ENCODE measurements at places on chromosomes 4 and X.

DNA sequence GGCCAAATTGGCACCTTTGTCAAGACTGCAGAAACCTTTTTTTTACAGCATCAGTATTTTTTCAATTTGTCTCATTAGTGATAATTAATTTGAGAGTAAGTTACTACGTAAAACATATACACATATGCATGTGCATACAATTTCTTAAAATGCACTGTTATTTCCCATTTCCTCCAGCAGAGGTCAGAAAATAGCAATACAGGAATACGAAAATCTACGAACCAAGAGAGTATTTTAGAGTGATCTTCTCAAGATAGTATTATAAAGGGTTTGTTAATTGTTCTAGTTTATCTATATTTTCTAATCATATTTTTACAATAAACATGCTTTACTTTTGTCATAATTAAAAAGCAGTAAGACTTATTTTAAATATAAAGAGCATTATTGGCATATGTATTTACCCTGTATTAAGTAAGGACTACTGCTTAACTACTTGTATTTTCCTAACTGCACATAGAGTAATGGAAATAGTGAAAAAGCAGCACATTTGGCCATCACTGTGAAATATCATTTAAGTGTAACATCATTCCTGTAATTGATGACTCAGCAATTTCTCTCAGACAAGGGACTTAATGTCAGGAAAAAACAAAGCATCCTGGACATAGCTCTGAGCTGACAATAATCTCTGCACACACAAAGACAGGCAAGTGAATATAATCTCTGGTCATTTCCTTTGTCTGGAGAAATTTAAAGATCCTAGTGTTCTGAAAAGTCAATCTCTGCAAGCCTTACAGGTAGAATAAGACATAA lies 45.6 kb downstream of the MAOB start:
- DNase-seq = peak; percentile 15

GRCh38 chr4:176343286-176343685 lies 23.5 kb downstream of the SPCS3 start:
- no peak for DNase-seq

DNA sequence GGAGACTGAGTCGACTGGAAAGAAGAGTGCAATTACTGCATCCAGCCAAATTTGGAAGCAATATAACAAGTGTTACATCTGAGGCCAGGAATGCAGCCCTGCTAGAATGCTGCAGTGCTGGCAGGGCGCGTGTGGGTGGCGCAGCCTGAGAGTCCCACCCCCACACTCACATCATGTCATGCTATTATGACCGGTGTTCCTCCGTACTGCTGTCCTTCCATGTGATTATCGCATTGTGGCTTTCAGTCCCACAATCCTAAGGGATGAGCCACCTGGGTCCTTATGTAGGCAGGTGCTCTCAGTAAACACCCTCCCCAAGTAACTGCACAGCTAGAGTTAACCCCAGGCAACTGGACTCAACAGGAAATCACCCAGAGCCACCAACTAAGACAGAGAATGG lies 122.6 kb upstream of the CPEB2 start:
- no peak for DNase-seq

- DNase-seq = peak; percentile 42
These were observed 71.0 kb downstream of the USP46 start for GRCh38 chr4:52588097-52588496.

DNA sequence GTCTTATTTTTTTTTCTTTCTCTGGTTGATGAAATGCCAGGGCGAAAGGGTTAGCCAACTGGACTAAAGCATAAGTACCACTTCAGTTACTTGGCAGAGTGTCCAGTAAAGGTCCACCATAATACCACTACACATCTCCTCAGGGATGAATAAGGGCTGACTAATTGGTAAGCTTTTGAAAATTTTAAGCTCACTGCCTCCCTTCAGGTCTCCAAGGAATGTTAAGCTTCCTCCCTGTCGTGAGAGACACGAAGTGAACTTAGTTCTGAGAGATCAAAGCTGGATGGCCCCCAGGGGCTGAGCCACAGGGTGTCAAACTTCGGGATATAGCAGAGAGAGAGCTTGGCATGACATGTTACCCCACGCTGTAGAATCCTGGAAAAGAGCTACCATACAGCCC lies 111.4 kb downstream of the VSIG4 start:
- DNase-seq = no peak

GRCh38 chrX:129798888-129799287 lies 19.1 kb downstream of the SASH3 start:
- no peak for DNase-seq

DNA sequence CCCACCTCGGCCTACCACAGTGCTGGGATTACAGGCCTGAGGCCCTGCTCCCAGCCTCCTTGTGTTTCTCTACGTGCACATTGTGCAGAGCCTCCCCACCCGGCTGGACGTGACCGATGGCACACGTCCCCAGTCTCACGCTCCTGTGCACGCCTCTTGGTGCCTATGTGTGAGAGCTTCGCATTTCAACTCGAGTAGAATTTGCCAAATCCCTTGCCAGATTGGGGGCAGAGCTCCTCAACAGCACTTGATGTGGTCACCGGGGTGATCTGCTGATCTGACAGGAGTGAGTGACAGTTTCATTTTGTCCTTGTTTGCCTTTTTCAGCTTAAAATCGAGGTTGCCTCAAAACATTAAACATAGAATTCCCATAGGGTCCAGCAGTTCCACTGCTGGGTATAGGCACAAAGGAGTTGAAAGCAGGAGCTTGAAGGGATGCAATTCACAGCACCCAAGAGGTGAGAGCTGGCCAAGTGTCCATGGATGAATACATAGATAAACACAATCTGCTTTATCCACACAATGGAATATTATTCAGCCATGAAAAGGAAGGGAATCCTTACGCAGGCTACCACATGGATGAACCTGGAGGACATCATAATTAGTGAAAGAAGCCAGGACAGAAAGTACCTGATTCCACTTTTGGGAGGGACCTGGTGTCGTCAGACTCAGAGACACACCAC lies 17.6 kb downstream of the TMEM187 start:
- no peak for DNase-seq

DNA sequence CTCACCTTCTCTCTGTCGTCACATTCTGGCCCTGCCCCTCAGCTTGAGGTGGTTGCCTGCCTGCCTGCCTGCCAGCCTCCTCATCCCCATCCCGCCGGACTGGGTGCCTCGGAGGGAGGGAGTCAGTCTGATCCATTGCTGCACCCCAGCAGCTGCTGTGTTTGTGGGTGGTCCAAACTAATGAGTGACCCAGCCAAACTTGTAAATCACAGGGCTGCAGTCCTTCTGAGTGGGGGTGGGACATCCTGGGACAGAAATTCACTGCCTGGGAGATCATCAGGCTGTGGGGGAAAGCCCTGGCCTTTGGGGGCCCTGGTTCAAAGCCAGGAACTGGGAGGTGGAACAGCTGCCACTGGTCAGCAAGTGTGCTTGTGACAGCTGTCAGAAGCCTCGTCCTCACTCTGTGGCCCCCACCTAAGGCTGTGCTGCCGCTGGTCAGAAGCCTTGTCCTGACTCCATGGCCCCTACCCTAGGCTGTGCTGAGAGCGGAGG lies 5.6 kb downstream of the GPR78 start:
- no peak for DNase-seq

- no peak for DNase-seq
These were observed 335.9 kb upstream of the AR start for GRCh38 chrX:67207912-67208311.

GRCh38 chr4:26459054-26459755 lies 31.1 kb downstream of the CCKAR start:
- peak; percentile 76 for DNase-seq

GRCh38 chrX:46294234-46294633 lies 251.0 kb downstream of the ZNF674 start:
- DNase-seq = peak; percentile 33

- no peak for DNase-seq
These were observed 1270.5 kb downstream of the ARAP2 start for GRCh38 chr4:34973650-34974312.

DNA sequence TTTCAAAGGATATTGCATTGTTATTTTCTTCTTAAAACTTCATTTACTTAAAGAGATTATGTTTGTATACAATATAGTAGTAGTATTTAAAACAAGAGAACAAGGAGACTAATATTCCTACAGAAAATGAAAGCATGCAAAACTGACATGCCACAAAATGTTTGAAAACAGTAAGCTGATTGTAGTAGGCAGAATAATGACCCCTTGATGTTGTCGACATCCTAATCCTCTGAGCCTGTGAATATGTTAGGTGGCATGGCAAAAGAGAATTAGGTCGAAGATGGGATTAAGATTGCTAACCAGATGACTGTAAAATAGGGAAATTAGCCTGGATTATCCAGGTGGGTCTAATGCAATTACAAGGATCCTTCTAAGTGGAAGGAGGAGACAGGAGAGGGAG lies 522.2 kb upstream of the NR3C2 start:
- DNase-seq = no peak

- DNase-seq = no peak
These were observed 947.8 kb downstream of the C4orf33 start for GRCh38 chr4:130043732-130044160.

DNA sequence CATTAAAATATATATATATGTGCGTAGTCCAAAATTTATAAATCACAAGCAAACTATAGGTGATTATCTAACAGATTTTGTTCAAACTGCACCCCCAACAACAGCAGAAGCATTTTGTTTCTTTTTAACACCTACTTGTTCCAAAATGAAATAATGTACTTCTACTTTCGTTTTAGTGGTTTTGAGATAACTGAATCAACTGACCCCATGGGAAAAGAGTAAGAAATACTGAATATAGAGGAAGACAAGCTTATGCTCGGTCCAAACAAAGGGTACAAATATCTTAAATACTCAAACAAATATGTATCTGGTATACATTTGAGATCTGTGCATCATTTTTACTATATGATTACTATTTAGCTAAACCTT lies 22.4 kb downstream of the MAP7D3 start:
- DNase-seq = no peak

DNA sequence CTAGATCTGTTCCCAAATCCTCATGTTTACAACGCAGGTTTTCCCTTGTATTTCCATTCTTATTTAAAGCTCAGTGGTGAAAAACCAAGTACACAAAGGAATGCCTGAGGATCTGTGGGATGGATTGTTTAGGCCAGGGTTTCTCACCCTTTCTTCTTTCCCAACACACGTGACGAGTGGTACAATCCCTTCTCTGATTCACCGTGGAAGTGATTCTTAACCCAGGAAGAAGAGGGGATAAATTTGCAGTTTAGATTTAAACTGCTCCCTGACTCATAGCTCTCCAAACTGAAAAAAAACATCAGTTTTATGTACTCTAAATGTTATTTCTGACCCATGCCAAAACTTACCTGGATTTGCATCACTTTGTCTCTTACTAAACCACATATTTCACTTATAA lies 17.0 kb downstream of the PAQR3 start:
- DNase-seq = peak; percentile 20

DNA sequence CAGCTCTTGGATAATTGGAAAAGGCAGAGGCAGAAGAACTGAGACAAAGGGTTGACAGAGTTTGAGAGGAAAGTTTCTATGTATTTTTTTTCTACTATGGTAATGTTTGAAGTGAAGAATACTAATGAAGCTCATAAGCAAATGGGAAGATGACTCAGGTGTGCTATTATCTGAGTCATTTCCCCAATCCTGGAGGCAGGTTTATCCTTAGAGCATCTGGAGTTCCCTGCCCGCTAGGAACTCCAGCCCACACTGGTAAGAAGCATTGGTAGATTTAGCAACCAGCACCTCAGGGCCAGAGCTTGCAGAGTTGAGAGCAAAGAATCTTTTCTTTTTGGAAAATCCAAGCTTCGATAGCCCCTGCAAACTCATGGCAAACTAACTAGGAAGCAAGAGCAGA lies 55.2 kb downstream of the DOCK11 start:
- DNase-seq = no peak

DNA sequence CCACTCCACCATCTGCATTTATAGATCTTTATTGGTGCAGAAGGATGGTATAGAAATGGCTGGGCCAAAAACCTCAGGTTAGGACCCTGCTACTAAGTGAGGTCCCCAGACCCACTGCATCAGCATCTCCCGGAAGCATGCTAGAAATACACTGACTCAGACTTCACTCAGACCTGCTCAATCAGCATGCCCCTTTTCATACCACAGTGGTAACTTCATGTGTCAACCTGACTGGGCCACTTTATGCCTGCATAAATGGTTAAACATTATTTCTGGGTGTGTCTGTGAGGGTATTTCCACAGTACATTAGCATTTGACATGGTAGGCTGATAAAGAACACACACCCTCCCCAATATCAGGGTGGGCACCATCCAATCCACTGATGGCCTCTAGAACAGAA lies 118.6 kb upstream of the VCX3B start:
- DNase-seq = no peak

DNA sequence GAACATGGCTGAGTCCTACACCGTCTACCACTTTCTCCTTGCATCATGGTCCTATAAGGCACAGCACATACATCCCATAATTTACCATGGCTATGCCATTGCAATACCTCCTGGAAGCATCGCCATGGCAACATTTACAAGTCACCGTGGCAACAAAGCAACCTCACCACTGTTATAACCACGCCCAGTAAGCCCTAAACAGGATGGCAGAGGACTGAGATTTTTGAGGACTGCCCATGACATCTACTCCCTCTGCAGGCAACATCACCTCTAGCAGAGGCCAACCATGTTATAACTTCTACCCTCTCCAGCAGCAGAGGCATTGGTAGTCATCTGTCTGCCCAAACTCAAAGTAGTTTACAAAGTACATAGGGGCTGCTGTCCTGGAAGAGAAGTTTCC lies 29.7 kb downstream of the BCOR start:
- DNase-seq = no peak

DNA sequence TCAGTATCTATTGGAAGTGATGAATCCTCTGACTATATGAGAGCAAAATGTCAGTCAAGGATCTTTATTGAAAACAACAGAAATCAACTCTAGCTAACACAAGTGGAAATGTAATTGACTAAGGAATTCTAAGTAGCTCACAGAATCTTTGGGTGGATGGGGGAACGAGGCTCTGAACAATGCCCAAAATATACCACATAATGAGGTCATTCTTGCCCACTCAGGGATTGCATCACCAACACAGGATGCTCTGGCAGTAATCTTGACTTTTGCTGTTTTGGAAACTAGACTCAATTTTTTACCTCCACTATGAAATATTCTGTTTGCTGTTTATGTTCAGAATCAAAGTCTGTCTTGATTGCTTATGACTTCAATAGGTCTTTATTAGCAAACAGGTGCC lies 127.4 kb upstream of the UNC5C start:
- DNase-seq = no peak

GRCh38 chrX:120380699-120381098 lies 18.8 kb downstream of the ATP1B4 start:
- no peak for DNase-seq

GRCh38 chr4:41935652-41936021 lies 408 bp downstream of the TMEM33 start:
- peak; percentile 24 for DNase-seq

- DNase-seq = peak; percentile 11
These were observed 69.6 kb upstream of the CXorf66 start for GRCh38 chrX:140034916-140035315.

GRCh38 chrX:132483488-132483887 lies 5.3 kb downstream of the MBNL3 start:
- DNase-seq = no peak

GRCh38 chrX:133405498-133406185 lies 9.6 kb downstream of the GPC4 start:
- no peak for DNase-seq

Data from GM03348 (cell line).